T-cell (primary cell): ENCODE measurements at places on chromosomes 4 and X.

DNA sequence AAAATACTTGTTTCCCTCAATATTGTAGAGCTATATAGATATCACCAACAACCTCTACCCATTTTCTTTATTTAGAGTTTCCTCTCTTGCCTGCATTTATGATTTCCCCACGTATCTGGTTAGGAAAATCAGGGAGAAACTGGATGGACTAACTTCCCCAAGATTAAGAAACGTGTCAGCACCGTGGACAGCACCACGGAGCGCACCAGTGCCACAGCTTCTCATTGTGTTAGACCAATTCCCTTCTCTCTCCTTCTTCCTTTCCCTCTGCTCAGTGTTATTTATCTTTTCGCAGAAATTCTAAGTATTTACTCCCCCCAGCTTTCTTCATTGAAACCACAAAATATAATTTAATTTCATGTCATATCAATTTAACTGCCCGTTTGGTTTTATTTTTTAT, 568.6 kb upstream of the BOD1L1 start:
- no peak for DNase-seq

DNA sequence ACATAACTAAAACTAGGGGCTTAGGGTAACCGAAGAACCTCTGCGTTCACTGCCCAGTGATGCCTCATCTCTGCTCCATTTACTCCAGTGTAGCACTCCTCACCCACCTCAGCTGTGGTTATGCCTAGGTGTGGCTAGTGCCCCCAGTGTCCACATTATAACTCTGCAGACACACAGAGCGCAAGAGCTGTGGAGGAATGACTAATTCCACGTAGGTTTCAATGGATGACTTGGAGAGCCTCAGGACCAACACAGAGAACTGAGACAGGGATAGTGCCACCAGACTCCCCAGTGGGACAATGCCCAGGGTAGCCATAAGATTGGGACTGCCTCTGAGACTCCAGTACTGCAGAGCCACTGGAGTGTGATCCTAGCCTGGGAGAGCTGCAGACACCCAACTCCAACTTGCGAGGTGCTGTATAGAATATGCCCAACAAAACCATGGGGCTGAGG, 542.4 kb upstream of the DIPK2B start:
- no peak for DNase-seq

- DNase-seq: no peak
These were observed 95.2 kb downstream of the DCLK2 start for GRCh38 chr4:150173432-150173861.

- no peak for DNase-seq
These were observed 25.1 kb upstream of the FAM156A start for GRCh38 chrX:52983321-52984000.

DNA sequence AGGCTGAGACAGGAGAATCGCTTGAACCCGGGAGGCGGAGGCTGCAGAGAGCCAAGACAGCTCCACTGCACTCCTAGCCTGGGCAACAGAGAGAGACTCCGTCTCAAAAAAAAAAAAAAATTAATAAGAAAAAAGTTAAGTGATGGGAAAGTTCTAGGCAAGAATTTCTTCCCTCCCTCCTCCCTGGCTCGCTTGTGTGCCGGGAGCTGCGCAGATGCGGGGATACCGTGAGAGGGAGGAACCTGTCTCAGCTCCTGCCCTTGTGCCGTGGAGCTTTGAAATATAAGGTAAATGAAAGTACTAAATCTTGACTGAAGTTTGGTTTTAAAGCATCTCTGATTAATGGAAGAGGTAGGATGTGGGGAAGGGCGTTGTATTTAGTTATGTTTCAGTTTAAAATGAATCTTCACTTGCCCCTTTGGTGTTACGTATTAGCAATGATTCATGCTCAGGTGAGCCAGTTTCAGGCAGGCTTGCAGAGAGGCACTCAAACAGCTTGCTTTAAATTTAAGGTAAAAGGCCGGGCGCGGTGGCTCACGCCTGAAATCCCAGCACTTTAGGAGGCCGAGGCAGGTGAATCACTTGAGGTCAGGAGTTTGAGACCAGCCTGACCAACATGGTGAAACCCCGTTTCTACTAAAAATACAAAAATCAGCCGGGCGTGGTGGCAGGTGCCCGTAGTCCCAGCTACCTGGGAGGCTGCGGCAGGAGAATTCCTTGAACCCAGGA, 1.4 kb upstream of the UFSP2 start:
- no peak for DNase-seq

DNA sequence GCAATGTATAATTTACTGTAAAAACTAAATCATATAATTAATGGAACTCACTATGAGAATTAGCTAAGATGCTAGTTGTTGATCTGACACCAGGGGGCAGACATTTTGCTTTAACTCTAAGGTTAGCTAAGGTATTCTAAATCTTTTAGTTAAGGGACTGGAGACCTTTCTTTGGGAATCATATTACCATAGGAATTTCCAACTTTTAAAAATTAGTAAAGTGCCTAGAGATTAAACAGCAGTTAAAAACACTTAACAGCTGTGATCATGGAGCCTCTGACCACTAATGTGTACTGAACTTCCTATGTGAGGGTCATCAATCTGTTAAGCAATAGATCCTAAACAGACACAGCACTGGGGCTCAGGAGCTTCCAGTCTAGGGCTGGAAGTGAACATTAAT, 226.6 kb downstream of the NSUN7 start:
- no peak for DNase-seq

DNA sequence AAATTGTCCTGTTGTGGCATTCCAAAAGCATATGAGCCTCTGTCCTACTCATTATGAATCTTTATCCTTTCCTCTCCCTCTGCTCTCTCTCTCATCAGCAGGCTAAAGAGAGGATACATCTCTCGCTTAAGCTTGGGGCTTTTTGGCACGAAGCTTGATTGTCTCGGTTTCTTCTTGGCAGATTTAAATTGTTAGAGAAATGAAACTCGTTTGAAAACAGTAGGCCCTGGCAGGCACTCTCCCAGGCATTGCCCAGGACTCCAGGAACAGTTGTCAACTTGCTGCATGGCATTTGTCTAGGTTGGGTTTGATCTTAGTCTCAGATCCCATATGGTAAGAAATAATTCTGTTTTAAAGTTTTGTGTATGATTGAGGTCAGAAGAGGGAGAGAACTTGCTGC, 35.5 kb downstream of the NAA11 start:
- no peak for DNase-seq
